Adipocyte (in vitro differentiated cells): ENCODE measurements at places on chromosomes 1 and 21.

- peak; percentile 53 for DNase-seq
These were observed 573 bp downstream of the KLHL21 start for GRCh38 chr1:6601923-6602668.

DNA sequence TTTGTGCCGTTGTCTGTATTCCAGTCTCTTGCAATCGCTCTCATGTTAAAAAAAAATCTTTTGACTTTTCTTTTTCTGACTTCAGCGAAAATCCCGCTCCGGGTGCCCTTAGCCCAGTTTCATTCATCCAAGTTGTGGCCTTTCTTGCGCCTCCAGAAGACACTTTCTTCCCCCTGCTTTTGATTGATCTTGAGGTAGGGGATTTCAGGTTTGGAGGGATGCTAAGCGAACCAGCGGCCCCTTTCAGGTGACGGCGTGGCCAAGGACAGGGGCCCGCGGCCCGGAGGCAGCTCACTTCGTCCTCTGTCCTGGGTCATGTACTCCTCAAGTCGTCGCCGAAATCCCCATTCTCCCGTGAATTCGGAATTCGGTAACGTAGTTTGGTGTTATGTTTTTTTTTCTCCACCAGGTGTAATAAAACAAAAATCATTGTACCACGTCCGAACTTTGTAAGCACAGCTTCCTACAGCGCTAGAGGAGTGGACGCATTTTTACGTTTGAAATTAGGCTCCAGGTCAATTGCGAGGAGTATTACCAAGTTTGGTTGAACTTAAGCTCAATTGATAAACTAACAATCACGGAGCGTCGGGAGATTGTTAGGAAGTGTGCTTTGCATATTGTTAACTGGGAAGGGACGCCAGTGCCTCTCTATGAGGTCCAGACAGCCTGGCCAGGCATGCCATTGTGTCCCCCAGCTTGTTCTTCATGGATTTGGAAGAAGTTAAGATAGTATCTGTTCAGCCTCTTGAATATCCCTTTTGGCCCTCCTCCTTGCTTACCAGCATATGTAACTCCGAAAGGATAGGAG, 1.1 kb downstream of the MRPS6 start:
- DNase-seq, result peak; percentile 49

DNA sequence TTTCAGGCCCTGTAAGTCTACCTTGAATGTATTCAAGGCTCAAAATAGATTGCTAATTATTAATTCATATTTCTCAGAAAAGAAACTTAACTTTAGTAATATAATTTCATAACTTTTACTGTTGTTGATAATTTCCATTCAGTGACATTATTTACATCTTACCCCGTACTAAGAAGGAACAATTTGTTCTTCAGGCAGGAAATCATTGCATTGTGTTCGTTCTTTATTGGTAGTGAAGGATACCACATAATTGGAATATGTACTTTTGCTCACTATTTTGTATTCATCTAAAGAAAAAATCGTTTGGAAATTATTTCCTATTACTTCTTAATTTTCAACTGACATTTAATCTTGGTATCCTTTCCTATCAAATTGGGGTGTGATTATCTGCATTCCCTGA, 39.4 kb downstream of the CTTNBP2NL start:
- no peak for DNase-seq

DNA sequence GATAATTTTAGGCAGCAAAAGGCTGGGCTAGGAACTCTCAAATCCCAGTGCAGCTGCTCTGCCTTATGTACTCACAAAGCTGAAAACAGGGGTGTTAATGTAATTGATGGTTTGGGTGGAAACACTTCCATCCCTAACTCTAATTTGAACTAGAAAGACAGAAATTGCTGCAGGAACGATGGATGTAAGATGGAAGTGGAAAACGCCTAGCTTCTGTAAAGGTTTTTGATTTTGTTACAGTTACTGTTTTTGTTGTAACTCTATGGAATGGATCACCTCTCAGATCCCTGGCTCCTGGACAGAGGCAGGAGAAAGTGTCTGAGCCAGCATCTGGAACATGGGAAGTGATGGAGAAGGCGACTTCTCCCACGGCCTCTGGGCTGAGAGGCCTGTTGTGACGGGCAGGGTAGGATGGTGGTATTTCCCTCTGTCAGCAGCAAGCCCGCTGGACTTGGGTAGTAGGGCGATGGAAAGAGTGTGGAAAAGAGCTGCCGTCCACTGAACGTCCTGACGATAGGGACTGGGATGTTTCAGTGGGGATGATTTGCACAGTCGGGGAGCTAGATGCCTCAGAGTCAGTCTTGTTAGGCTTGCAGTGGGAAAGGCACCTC, 1.6 kb downstream of the TRAF5 start:
- DNase-seq, result no peak

DNA sequence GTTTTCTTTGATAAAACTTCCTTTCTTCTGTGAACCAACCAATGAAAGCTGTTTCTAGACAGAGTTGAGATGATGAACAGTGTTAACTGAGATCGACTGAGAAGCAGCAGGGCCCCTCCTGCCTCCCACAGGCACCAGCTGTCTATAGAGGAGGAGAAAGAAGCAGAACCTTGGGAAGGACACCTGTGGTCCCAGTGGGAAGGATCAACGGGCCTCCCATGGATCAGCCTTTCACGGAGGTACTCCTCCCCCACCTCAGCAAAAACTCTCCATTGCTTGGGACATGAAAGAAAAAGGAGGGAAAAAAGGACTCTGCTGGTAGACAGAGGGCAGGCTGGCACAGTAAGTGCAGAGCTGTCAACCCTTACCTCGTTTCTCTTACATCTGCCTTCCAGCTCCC, 40.5 kb downstream of the PLPPR5 start:
- no peak for DNase-seq

- DNase-seq, result no peak
These were observed 29.7 kb upstream of the PDE9A start for GRCh38 chr21:42623694-42624093.

GRCh38 chr1:150890033-150890416, 3.1 kb downstream of the CTXND2 start:
- DNase-seq, result no peak
